ENCODE measurements at places on chromosomes 12 and 14.

- no peak for DNase-seq
Observed at GRCh38 chr14:104136472-104137296, 1.7 kb upstream of the KIF26A start.

- no peak for DNase-seq
Observed at GRCh38 chr14:104986487-104987164, 1.0 kb downstream of the CLBA1 start.

GRCh38 chr12:57610554-57611107 is 604 bp upstream of the ARHGEF25 start:
- DNase-seq, result no peak

DNA sequence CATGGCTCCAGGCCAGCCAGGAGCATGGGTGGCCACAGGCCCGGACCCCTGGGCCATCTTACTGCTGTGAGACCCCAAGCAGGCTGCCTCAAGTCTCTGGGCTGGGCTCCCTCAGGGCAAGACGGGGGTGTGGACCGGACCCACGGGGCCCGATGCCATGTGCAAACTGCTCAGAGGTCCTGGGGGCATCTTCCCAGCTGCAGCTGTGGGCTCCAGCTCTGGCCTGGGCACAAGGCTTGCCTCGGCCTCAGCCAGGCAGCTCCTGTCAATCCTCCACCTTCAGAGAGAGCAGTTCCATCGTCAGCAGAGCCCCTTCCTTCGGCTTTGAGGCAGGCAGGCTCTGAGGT is 12.4 kb upstream of the GPR132 start:
- no peak for DNase-seq

GRCh38 chr12:80988986-80989385 is 51.3 kb upstream of the LIN7A start:
- DNase-seq, result no peak

- no peak for DNase-seq
Observed at GRCh38 chr12:57161491-57161890, 14.1 kb upstream of the LRP1-AS start.

Measured in CD4-positive, alpha-beta T cell treated with Interferon alpha-2 for 1 hour (primary cell).